Stimulated activated CD4-positive, alpha-beta T cell treated with anti-CD3 and anti-CD28 coated beads, Interleukin-2, amount 100 ng/mL, for 24 hours (primary cell): ENCODE measurements at places on chromosomes 4 and X.

DNA sequence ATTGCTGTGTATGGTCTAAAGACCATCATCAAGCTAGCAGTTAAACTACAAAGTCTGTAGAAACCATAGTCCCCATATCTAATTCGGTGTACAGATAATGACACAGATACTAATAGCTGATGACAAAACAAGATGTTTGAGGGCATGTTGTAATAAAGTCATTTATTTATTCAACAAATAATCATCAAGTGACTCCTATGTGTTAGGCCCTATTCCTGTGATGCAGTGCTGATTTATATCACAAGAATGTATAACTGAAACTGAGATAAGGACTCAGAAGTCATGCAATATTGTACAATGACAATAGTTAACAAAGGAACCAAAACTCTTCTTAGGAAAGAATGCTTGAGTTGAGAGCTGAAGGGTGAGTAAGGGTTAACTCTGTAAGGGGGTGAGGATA, 315.0 kb upstream of the NR3C2 start:
- DNase-seq, result no peak

DNA sequence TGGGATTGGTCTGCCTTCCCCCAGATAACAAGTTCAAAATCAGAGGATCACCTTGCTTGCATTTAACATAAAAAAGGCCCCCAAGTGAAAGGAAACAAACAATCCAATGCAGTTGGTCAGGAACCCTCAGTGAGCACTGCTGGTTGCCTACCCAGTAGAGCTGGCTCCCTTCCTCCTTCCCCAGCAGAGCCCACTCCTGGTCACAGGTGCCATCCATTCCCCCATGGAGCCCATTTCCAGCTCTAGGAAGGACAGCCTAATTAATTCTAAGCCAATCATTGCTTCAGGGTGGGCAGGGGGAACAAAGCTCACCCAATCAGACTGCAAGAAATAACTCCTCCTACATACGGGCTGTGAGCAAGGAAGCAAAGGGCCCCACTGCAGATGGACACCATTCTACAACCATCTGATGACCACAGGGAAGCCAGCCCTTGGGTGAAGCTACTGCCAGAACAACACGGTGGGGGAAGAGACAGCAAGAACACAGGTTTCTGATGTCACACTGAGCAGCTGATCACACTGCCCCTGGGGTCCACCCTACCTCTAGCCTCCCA, 86.5 kb downstream of the SH3KBP1 start:
- DNase-seq, result no peak

- no peak for DNase-seq
These were observed at the start of gene ADGRL3 for GRCh38 chr4:61200187-61200915. Gene ADGRL3, plus strand, starts transcription at chr4:61200326.

GRCh38 chr4:22532117-22532516, 16.3 kb upstream of the ADGRA3 start:
- DNase-seq, result no peak

DNA sequence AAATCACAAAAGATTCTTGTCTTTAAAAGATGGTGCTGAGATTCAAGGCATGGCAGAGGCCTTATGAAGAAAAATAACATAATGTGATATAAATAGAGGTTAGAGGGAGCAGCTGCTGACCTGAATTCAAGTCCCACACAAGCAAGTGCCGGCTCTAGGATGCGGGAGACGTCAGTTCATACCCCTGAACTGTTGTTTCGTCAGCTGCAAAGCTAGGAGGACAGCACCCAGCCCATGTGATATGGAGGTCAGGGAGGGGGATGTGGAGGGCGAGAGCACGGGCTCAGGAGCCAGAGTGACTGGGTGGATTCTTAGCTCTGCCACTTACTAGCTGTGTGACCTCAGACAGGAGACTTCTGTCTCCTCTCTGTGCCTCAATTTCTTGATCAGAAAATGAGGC, 77.9 kb downstream of the JAKMIP1 start:
- no peak for DNase-seq

DNA sequence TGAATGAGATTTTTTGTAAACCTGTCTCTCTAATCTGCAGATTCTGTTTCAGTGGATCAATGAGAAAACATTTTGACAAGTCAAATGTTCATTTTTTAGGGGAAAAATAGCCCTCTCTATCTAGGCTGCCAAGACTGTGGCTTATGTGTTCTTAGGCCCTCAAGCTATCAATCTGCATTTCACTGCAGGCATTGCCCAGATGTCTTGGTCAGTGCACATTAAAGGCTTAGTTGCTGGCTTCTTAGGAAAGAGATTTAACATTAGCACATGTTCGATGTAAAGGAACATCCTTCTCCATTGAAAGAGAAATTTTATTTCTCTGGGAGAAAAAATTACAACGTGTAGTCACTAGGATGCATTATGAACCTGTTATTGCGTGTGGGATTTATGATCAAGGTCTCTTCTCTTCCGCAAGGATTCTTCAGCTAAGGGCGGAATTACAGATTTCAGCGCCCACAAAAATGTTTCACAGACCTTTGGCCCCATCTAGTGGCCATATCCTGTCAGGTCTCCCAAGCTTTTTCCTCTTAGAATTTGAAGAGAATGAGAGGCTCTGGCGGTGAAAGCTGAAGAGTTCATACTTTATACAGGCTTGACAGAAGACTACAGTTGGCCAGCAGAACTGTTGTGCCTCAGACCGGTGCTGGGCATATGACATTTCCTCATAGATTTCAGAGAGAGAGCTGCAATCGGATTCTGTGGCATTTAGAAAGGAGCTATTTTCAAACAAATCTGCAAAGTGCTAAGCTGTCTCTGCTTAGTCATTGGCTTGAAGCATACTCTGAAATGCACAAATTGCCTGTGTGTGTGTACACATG, 144.6 kb upstream of the NOCT start:
- DNase-seq, result peak; percentile 51

GRCh38 chr4:105650190-105650589, 58.3 kb downstream of the INTS12 start:
- no peak for DNase-seq

DNA sequence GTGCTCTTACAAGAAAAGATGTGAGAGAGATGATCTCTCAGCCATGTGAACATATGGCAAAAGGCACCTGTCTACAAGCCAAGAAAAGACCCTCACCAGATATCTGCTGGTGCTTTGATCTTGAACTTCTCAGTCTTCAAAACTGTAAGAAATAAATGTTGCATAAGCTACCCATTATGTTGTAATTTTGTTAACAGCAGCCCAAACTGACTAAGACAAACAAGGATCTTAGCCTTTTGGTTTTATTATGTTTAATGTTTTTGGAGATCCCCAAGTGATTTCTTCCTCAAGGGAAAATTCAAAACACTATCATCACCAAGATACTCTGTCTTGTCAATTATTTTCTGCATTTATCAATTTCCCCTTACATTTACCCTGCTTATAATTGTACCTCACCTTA, 21.8 kb upstream of the CCNI start:
- DNase-seq, result no peak
